Natural killer cell (primary cell): ENCODE measurements at places on chromosomes 16 and 17. TPM values are rescaled to one million over a fixed set of nuclear protein-coding genes. Genes with fewer than 3 reads are reported as not detected.

The CHRNE gene
- total RNA-seq, result 11.8 TPM

The PRSS27 gene
- 0.42 TPM for total RNA-seq

The ABAT gene
- 11.3 TPM for total RNA-seq

The NPIPB2 gene
- total RNA-seq, result 43.3 TPM

The GDPD3 gene
- total RNA-seq, result 5.3 TPM

The SPSB3 gene
- total RNA-seq, result 100 TPM

The CLEC18A gene
- total RNA-seq, result 2.7 TPM

The CA7 gene
- total RNA-seq, result not detected

The ABCA9 gene
- 0.63 TPM for total RNA-seq

The CCL23 gene
- total RNA-seq, result not detected

The KRTAP9-4 gene
- total RNA-seq, result not detected
